Right renal cortex interstitium (tissue), 3 donors: ENCODE measurements at places on chromosomes 6 and 20. TPM values are rescaled to one million over a fixed set of nuclear protein-coding genes. Genes with fewer than 3 reads are reported as not detected.

- DNase-seq: no peak
Measured at GRCh38 chr20:38034108-38034649, 633 bp downstream of the RPRD1B start.

LIN28B gene
- 0.40 TPM for polyA plus RNA-seq

SAYSD1 gene
- 21.8 TPM for polyA plus RNA-seq

TCF19 gene
- polyA plus RNA-seq: 19.9 TPM

HFE gene
- 8.3 TPM for polyA plus RNA-seq

- no peak for DNase-seq
Measured at GRCh38 chr20:36541227-36541767, at the start of gene MYL9. Gene MYL9, plus strand, starts transcription at chr20:36541519. Its CDS starts 3,366 bp downstream, at chr20:36544885.

SPTLC3 gene
- polyA plus RNA-seq: 19.6 TPM

GRCh38 chr20:32135983-32136515 is 26.5 kb downstream of the TM9SF4 start:
- DNase-seq: no peak

DNA sequence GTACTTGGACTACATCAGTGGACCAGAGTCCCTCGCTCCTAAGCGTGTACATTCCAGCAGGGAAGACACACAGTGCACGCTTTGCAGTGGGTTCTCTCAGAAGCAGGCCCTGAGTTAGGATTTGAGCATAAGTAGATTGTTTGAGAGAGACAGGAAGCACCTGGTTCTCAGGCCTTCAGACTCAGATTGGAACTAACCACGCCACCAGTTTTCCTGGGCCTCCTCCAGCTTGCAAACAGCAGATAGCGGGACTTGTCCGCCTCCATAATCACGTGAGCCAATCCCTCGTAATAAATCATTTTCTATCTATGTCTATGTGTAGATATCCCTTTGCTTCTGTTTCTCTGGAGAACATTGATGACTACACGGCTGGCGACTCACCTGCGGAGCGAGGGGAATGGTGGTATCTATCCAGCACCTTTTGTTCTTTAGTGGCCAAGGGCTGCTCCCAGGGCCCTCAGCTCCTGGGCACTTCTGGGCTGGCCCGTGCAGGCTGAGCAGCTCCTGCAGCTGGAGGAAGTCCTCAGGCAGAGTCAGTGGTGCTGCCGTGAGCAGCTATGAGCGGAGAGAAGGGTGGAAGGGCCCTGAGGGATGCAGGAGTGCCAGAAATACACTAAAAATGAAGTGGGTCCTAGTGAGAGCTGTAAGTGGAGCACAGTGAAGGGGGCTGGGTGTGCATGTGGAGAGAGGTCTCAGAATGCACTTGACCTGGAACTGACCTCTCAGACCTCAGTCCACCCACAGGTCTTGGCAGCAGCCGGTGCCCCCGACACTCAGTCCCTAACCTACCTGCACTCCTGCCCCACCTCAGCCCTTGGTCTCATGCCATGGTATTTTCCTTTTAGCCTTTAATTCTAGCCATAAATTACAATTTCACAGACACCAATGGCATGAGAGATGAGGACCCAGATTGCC is 76.9 kb downstream of the STK35 start:
- no peak for DNase-seq

DNA sequence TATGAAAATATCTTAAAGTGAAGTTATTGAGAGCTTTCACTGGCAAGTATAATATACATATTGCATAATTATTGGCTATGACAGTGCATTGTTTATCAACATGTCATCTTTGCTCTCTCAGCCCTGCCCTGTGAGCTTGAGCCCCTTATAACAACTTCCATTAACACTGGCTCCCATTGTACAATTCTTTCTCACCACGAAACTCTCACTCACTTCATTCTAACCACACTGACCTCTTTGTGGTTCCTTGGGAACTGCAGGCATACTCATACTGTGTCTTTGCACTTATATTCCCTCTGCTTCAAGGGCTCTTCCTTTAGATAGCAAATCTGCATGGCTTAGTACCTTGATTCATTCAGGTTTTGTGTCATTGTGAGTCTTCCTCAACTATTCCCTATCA is 411.8 kb downstream of the CDKAL1 start:
- no peak for DNase-seq

GRCh38 chr6:38137608-38138265 is 318.2 kb downstream of the ZFAND3 start:
- no peak for DNase-seq

GRCh38 chr6:169592558-169592957 is 109.3 kb downstream of the WDR27 start:
- no peak for DNase-seq

- no peak for DNase-seq
Measured at GRCh38 chr6:5208471-5208971, 52.2 kb downstream of the LYRM4 start.

EBF4 gene
- polyA plus RNA-seq: 22.8 TPM

GRCh38 chr6:9087470-9087869 is 652.1 kb upstream of the SLC35B3 start:
- no peak for DNase-seq

DNA sequence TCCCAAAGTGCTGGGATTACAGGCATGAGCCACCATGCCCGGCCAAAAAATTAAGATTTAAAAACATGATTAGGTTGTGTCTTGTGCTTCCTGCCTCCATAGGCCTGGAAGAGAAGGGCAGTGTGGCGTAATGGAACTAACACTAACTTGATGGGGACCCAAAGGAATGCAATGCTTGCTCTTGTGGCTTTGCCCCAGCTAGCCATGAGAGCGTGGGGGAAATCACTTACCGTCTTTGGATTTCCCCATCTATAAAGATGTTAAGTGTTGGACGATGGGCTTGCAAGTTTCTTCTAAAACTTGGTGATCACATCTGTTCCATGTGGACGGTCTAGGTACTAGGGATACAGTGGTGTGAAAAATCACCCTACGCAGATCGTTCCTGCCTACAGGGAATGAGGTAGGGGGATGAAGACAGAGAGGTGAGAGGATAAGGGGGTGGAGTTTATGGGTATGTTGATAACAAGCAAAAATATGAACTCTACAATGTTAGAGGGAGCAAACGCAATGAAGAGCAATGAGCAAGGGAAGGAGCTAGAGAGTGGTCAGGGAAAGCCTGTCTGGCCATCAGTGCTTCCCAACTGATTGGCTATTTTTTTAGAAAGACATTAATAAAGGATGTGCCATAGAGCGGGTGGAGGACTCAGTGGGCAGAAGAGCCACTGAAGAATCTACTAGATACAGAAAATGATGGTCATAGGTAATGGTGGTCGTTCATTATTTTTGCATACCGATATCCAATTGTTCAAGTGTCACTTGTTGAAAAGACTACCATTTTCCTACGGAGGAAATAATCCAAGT is 165.2 kb downstream of the BCAS1 start:
- no peak for DNase-seq

VGLL2 gene
- not detected for polyA plus RNA-seq
